ENCODE measurements at places on chromosomes 11 and 22.

DNA sequence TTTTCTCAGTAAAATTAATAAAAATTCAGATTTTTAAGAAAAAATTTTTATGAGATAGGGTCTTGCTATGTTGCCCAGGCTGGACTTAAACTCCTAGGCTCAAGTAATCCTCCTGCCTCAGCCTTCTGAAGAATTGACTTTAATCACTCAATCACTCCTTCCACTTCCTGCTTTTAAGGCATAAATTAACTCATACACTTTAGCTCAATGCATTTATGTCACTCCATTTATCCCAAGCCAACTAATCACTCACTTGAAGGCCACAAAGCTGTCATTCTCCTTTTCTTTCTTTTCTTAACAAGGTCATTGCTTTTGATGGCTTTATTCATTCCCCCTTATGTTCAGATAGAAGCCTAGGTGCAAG is 877 bp downstream of the ALG9 start:
- no peak for DNase-seq

DNA sequence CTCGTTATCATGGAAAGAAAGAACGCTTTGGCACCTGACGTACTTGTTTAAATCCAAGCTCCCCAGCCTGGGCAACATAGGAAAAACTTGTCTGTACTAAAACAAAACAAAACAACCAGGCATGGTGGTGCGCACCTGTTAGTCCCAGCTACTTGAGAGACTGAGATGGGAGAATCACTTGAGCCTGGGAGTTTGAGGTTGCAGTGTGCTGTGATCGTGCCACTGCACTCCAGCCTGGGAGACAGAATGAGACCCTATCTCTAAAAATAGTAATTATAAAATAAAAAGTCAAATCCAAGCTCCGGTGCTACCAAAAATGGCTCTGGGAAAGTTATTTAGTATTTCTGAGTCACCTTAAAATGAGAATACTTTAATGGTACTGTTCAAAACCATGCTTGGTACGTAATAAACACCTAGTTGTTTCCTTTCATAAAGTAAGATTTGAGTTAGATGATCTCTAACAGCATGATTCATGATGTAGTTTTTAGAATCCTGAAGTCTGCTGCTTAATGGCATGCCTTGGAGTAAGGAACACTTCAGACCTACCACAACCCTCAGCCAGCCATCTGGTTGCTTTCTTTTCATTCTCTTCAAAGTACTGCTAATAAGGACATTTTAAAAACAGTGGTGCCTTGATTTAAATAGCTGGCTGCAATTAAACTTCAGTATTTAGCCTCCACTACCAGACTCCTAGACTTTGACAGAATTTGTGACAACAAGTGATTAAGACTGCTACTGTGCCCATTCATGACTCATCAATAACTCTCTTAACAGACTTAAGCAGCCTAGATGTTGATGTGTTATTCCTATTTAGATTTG is 8.4 kb downstream of the PPME1 start:
- peak; percentile 10 for DNase-seq

- no peak for DNase-seq
These were observed 32.3 kb upstream of the JAM3 start for GRCh38 chr11:134036492-134037045.

DNA sequence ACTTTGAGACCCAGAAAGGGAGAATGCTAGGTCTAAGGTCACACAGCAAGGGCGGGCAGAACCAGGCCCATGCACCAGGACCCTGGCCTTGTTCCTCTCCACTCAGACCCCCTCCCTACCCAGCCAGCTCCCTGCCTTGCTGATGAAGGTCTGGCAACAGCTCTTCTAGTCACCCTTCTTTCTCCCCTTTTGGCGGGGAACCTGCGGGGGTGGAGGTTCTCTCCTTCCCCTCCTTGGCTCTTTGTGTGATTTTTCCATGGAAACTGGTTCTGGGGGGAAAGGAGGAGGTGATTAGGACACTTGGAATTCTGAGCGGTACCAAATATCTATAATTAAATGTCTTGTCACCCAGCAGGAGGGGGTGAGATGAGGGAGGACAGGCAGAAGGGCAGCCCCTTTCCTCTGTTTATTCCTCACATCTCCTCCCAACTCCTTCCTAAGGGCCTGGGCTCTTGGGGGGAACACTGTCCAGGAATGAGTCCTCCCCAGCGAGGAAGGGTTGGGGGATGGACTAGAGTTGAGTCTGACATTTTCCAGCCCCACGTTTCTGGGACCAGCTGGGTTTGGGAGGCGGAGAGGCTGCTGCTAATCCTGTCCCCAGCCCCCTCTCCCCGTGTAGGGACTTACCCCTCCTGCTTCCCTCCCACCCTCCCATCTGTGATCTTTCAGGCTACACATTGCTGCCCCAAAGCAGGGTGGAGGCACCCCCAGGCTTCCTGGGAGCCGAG is 7.4 kb downstream of the ARHGEF17 start:
- peak; percentile 39 for DNase-seq

DNA sequence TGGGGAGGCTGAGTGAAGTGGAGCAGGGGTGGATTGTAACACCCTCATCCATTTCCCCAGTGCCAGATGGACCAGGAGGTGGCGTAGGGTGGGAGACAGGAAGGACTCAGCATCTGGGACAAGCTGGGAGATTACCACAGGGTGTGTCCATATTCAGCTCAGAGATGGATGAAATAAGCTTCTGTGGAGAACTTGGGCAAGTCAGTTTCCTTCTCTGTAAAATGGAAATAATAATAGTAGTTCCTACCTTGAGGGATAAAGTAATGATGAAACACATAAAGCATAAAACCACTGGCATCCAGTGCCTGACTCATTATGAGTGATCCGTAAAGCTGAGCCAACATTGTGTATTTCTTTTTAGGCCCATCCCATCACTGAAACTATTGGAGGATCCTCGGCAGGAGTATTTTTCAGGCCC is 607 bp upstream of the ROBO4 start:
- peak; percentile 93 for DNase-seq

- no peak for DNase-seq
These were observed 661.7 kb downstream of the TBC1D22A start for GRCh38 chr22:47423861-47424820.

- no peak for DNase-seq
These were observed 33.3 kb upstream of the CACNG2 start for GRCh38 chr22:36736701-36737320.

GRCh38 chr11:47186076-47186699 is at the start of gene PACSIN3:
Gene PACSIN3 (minus strand): TSS chr11:47186434. CDS start chr11:47182727, 3,707 bp downstream.
- DNase-seq = peak; percentile 53

- no peak for DNase-seq
These were observed 79.1 kb upstream of the TIMP3 start for GRCh38 chr22:32722441-32722840.

DNA sequence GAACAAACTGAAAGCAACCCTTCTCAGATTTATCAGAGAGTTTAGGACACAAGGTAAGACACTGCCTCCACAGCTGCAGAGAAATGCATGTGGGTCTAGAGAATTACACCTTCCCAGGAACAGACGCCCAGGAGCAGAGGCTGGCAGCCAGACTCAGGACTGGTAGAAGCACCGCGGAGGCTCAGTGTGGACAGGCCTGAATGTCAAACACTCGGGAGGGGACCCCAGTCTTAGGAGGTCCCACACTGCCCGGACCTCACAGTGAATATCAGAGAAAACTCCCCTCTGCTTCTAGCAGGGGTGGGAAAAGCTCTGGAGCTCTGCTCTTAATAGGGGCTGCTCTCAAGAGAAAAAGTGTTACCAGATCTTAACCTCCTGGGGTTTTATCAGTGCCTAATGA is 952.7 kb downstream of the BRD1 start:
- DNase-seq = no peak

DNA sequence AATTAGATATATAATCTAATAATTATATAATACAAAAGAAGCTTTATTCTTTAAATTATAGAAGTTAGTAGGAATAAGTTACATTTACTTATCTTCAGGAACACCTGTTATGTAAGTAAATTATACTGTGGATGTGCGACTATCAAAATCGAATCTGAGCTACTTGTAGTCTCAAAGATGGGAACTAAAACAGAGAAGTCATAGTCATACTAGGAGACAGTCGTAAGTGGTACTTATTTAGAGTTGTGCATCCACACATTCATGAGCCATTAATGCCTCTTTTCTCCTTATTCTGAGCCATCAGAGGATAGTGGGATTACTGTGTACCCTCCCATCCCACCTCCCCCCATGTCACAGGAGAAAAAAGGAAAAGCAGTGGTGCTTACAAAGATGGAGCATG is 114.4 kb downstream of the CADM1 start:
- DNase-seq = no peak

DNA sequence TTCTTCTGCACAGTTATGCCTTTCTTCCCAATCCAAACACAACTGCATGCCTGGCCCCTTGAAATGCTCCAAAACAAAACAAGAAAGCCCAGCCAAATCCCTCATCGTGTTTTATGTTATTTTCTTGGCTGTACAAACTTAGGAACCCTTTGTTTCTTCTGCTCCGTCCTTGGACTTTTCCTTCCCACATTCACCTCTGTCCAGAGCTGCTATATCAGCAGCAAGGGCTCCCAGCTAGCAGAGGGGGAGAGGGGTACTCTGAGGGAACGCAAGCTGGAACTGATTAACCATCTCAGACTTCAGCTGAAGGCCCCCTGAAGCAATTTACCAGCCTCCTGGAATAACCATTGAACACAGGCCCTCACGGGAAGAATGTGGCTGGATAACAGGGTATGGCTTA is 214.7 kb downstream of the TENM4 start:
- no peak for DNase-seq

DNA sequence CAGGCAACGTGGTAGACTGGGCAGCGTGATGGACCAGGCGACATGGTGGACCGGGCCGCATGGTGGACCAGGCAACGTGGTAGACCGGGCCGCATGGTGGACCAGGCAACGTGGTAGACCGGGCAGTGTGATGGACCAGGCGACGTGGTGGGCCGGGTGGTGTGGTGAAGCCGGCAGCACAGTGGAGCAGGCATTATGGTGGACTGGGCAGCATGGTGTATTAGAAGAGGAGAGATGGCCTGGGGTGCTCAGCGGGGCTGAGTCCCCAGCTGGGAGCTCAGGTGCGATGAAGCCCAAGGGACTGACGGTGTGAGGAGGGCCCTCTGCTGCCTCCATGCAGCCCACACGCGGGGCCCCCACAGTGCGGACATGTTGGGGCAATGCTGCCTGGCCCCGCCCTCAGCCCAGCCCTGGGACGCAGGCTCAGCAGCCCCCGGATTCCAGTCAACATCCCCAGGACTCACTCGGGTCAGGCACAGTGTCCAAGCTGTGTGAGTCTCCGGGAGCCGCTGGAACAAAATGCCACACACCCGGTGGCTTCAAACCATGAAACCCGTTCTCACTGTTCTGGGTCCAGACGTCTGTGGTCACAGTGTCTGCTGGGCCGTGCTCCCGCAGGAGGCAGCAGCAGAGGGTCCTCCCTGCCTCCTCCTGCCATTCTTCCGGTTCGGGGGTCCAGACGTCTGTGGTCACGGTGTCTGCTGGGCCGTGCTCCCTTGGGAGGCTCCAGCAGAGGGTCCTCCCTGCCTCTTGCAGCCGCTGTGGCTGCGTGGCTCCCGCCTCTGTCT is 1084.9 kb downstream of the BRD1 start:
- DNase-seq = no peak

GRCh38 chr11:67260406-67260805 is 5.9 kb upstream of the GRK2 start:
- DNase-seq = no peak

DNA sequence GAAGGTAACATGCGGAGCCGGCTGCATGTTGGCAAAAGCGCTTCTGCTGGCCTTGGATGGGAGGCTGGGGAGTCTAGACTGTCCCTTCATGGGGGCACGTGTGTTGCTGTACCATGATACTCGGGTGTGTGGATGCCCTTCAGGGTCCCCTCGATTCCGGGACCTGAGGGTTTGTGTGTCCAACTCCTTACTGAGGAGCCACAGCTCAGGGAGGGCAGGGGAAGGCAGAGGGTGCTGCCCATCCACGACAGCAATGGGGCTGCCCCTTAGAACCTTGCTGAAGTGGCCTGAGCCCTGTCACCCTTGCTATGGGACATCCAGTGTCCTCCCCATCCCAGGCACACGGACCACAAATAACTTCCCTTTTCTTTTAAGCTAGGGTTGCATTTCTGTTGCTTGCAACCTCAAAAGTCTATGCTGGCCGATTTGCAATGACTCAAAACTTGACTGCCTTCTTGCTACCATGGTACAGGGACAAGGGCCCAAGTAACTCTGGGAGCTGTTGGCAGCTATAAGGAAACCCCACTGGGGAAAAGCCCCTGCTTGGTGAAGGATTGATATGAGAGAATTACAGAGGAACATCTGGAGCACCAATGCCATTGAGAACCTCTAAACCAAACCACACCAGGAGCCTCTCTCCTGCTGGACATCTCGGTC is 43.8 kb downstream of the RTL6 start:
- DNase-seq = no peak

DNA sequence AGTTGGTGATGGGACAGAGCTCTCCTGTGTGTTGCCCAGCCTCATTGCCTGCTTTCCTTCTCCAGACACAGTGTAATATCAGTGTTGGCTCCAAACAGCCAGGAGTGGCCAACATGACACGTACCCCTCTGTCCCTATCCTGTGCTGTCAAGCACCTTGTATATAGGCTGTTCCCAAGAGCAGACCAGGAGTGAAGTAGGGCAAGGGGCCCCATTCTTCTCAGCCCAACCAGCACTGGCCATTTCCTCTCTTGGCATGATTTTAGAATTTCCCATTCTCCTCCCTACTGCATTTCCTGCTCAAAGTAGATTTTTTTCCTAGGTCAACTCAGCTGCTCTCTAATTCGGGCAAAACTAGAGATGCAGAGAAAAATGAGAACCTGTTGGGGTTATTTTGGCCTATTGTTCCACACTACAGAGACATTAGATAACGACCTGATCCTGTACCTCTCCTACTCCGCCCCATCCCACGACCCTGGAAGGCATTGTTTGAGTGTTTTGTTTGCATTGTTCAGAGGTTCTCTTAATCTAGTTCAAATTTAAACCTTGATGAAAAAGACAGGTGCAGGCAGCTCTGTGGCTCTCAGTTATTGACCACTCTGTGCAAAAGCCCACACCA is 95.6 kb downstream of the RASSF10 start:
- DNase-seq = no peak

DNA sequence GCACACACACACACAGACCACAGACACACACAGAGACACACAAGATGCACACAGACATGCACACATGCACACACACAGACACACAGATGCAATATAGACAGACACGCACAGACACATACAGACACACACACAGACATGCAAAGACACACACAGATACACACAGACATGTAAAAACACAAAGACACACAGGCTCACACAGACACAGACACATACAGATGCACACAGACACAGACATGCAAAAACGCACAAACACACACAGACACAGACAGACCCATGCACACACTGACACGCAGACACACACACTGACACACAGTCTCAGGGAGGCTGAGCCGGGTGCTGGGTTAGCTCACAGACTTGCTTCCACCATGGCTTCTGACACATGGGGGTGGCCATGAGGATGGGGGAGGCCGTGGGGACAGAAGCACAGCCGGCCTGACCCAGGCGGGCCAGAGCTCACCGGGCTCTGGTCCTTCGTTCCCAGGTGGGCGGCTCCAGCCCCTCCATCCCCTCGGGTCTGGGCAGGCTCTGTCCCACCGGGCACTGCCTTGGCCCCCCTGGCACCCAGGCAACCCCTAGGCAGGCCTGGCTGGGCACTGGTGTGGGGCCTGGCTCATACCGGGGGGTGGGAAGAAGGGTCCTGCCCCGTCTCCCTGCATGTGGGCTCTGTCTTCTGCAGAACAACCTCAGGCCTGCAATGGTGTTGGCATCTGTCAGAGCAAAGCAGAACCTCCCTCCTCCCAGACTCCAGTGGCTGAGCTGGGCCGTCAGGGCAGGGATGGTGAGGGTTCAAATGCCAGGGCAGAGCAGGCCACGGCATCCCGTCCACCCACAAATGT is 1489.5 kb downstream of the BRD1 start:
- DNase-seq = no peak
